H7 (cell line): ENCODE measurements at places on chromosomes 5 and 9. TPM values are rescaled to one million over a fixed set of nuclear protein-coding genes. Genes with fewer than 3 reads are reported as not detected.

DNA sequence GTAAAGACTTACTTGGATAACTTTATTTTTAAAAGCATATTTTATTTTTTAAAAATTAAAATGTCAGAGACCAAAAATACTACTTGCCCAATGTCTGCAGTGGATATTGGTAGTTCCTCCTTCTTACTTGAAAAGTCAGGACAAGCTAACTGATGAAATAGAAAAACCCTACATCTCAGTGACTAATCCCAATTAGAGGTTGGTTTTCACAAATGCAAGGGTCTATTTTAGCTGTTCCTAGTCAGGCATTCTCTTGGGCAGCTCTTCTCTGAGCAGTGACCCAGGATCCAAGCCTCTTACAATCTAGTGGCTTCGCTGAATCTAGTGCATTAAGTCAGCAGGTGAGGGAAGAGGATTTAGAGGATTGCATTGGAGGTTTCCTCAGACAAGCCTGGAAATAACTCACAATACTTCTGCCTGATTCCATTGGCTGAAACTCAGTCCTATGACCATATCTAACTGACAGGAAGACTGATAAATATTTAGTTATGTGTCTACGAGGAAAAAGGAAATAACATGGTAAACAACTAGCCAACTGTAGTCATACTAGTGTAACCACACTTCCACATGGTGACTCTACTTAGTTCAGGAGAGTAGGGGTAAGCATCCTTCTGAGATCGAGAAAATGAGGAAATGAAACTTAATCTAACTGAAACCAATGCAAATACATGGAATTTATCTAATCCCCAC lies 34.2 kb upstream of the MIER3 start:
- DNase-seq, result no peak

GRCh38 chr5:154058055-154059038 lies 19.6 kb downstream of the MFAP3 start:
- no peak for DNase-seq

GRCh38 chr9:125412166-125412565 lies 150.5 kb downstream of the GAPVD1 start:
- no peak for DNase-seq

DNA sequence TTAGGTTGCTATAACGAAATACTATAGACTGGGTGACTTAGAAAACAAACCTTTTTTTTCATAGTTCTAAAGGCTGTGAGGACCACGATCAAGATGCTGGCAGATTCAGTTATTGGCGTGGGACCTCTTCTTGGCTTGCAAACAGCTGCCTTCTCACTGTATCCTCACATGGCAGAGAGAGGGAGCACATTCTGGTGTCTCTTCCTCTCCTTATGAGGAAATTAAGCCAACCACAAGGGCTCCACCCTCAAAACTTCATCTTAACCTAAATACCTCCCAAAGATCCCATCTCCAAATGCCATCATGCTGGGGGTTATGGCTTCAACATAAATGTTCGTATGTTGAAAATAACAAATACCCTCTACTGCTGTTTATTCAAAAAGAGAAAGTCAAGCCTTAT lies 197.1 kb downstream of the CEMIP2 start:
- no peak for DNase-seq

Gene IFNA4
- total RNA-seq, result not detected in 2 replicates

Gene AJM1
- 0.14 and 0.52 TPM in 2 replicates for total RNA-seq
